ENCODE measurements at places on chromosomes 12 and 14.

- no peak for DNase-seq
Measured at GRCh38 chr14:101495284-101495683, 66.0 kb upstream of the DIO3 start.

DNA sequence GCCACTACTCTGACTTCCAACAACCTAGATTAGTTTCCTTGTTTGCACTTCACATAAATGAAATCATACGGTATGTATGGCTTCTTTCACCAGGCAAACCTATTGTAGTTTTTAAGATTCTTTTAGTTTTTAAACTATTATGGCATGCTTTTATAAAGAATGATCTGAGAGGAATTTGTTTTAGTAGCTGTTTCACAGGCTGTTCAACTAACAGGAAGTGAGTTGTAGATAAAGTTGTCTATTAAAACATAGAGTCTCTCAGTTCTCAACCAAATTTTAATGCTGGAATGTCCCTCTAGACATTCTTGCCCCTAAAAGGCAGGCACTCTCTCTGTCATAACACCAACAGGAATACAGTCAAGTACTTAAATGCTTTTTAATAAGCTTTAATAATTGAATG lies 102.7 kb upstream of the DACT1 start:
- DNase-seq: no peak

DNA sequence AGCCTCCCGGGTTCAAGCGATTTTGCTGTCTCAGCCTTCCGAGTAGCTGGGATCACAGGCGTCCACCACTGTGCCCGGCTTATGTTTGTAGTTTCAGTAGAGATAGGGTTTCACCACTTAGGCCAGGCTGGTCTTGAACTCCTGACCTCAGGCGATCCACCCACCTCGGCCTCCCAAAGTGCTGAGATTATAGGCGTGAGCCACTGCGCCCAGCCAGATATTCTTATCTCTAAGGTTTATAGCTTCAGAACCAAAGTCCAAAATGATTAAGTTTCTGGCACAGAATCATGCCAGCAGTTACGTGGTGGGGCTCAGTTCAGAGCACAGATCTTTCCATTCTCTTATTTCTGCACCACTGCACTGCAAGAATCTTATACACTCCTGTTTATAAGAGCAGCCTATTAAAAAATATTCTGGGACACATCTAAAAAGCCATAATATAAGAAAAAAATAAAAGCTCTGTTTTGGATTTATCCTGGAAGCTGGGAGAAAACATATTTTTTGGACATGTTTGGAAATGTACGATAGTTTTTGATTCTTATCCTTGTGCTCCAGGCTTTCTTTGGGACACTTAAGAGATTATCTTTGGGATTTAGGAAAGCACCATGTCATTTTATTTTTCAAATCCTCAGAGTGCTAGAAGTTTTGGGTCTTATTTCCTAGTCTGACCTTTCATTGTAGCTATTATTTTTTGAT lies 129.6 kb downstream of the LMNTD1 start:
- no peak for DNase-seq

GRCh38 chr12:57522887-57523705 lies 472 bp downstream of the MBD6 start:
- DNase-seq: peak; percentile 11

- no peak for DNase-seq
Measured at GRCh38 chr12:6085841-6086240, 38.6 kb downstream of the VWF start.

DNA sequence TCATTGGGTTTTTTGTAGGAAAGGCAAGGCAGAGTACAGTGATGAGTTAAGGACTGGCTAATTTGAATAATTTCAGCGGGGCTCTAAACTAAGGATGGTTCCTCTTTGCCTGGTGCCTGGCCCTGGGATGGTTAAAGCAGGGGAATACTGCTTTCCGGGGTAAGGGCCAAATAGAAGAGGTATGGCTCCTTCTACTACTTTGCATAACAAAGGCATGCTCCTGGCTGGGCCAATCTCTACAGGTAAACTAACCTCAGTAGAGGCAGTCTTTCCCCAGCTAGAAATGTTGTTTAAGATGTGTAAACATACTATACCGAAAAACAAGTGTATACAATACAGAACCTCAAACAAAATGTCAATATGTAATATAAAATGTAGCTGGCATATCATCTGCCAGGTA lies 1239.0 kb downstream of the SLC16A7 start:
- DNase-seq: no peak

DNA sequence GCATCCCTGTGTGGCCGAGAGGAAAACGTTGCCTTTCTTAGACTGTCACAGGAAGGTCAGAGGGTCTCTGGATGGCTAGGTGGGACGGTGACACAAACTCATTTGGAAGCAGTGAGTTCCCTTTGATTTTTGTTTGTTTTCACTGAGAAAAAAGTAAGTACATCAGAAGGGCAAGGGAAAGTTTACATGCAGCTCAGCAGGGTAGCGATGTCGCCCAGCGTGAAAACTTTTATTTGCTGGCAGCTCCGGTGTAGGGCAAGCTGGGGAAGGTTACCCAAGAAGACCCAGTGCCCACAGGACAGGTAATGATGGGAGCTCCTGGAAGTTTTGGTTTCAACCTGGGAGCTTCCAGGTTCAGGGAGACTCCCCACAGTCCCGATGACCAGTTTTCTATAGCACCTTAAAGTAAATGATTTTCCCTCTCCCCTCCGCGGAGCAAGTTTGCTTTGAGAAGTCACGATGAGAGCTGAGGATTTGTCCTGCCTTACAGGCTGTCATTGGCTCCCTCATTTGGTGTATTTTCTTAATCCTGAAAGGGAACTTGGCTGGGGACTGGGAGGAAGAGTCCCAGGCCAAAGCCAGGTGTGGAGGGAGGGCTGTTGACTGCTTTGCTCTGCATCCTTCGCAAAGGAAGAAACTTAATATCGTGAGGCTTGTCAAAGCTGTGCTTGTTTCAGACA lies 64.7 kb upstream of the ESRRB start:
- no peak for DNase-seq

DNA sequence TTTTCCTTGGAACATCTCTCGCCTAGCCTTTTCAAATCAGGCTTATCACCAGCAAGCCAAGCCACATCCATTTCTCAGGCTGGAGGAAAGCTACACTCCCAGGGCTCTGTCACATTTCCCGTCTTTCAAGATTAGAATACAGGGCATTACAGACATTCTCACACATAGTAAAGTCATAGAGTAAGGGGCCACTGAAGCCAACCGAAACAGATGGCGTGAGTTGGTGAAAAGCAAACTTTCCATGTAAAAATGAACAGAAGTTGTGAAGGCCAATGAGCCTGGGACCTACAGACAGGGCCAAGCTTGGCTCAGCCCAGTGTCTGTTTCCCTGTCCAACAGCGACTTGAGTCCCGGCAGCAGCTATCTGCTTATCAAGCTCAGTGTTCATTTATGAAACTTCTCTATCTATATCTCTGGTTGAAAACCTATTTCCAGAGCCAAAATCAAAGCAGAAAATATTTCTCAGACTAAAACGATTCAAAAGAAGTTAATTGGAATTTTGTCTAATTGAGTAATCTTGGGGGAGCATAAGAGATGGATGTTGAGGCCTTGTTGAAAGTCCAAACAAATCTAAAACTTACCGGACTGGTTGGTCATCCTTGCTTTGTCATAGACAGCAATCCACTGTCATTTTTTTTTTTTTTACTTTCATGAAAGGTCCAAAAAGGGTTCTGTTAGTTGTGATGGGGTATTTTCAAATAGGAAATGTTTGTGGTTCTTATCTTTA lies 105.6 kb downstream of the DAAM1 start:
- no peak for DNase-seq

- DNase-seq: no peak
Measured at GRCh38 chr12:49030714-49031572, 12.4 kb upstream of the PRKAG1 start.

DNA sequence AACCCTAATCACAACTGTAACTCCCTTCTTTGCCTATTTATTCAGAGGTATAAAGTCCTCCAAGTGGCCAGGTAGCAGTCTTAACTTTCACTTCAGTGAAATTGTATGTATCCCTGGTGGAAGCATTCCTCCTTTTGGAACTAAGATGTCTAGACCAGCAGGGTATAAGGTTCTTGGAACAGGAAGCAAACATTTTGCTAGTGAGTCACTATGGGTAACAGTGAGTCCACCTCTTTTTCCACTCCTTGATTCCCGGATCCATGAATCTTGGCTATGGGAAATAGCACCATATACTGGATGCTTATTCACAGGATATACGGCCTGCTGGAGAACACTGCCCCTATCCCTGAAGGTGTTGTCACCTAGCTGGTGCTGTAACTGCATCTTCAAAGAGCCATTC lies 80.2 kb downstream of the KCNA5 start:
- peak; percentile 47 for DNase-seq

GRCh38 chr12:90978117-90978770 lies 23.3 kb upstream of the CCER1 start:
- DNase-seq: peak; percentile 34

DNA sequence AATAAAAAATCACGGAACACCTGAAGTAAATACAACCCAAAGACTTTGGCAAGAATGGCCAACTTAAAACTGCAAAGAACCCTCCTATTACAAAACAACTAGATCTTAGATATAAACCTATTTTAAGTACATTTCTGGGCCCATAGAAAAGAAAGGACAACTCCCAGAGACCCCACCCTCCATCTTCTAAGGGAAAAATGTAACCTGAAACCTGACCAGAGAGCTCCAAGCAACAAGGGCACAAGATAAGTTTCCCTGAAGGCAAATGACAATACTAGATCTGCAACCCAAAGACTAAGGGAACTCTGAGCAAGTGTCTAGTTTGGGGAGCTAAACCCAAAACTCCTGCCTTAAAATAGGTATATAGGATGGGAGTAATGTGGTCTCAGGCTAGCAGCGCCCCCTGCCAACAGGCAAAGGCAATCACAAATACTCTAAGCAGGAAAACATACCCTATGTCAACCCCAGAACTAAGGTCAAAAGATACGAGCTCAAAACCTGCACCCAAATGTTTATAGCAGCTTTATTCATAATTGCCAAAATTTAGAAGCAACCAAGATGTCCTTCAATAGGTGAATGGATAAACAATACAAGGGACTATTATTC lies 218.9 kb downstream of the ITPR2 start:
- DNase-seq: no peak

- DNase-seq: no peak
Measured at GRCh38 chr14:25484906-25485305, 435.0 kb upstream of the STXBP6 start.

- DNase-seq: no peak
Measured at GRCh38 chr12:107178776-107179175, 85.4 kb upstream of the CRY1 start.

- no peak for DNase-seq
Measured at GRCh38 chr12:113069751-113070116, 13.2 kb downstream of the DTX1 start.

GRCh38 chr12:5043589-5044419 lies at the start of gene KCNA5:
Gene KCNA5, plus strand, starts transcription at chr12:5043879. Its CDS starts 269 bp downstream, at chr12:5044148.
- no peak for DNase-seq

GRCh38 chr12:89212339-89212771 lies 139.9 kb downstream of the DUSP6 start:
- DNase-seq: no peak

DNA sequence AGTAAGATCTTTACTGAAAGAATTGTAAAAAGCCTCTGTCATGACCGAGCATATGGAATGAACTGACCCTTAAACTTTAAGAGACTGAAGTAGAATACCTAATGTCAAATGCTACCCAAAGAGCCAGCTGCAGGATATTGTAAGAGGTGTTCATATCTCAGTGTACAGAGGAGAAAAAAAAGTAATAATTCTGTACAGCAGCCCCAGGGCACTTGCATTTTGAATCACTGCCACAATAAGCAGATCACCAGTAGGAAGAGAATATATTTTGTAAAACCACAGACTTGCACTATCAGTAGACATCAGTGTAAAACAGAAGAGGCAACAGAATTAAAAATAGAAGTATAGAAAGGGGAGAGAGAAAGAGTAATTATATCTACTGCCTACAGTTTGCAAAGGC lies 162.6 kb downstream of the PPFIA2 start:
- DNase-seq: no peak

DNA sequence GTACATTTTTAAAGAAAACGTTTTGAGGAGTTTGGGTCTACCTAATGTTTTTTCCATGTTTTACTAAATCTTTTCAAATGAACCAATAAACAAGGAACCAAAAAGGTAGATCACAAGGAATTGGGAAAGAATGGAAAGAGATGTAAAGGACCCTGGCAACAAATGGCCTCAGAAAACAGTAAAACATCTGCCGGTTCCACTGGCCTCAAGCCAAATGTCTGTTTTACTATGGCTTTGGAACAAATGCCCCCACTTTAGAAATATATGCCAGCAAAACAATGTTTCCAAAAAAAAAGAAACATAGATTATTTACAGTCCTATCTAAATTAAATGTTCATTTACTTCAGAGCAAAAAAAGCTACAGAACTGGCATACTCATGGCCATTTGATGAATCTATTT lies 3.0 kb downstream of the TRMT5 start:
- DNase-seq: no peak

- no peak for DNase-seq
Measured at GRCh38 chr14:55138091-55138490, 9.0 kb downstream of the LGALS3 start.

DNA sequence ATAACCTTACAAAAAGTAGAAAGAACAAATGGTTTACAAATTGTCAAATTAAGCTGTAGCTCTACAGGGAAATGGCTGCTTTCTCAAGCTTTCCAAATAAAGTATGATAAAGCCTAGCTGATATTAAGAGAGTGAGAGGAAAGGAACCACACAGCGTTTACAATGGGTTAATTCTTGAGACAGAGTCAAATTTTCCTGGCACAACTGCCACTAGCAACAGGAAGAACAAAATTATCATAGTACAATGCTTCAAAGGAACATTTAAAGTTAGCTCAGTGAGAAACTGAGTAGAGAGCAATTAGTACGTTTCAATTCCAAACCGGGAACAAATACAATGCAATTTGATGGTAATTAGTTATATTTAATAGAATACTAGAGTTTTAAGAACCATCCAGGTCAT lies 116.0 kb downstream of the PPP1R12A start:
- DNase-seq: no peak

GRCh38 chr12:77437206-77437605 lies 371.8 kb upstream of the E2F7 start:
- no peak for DNase-seq

DNA sequence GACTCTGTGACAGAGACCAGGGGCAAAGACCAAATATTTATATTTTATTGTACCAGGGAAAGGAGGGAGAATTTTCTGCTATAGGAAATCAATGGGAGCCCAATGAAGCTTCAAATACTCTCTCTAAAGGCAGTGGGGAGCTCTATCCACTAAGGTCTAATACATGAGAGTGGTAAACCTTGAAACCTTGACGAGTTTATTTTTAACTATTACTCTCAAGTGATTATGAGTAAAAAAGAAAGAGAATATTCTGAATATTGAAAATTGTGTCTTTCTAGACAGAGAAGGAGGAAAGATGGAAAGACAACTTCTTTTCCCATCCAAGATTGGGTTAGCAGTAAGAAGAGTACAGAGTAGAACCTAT lies 1722.1 kb upstream of the SEL1L start:
- DNase-seq: no peak

Data from RCC 7860 (cell line).